ENCODE measurements at places on chromosomes 13 and 19.

DNA sequence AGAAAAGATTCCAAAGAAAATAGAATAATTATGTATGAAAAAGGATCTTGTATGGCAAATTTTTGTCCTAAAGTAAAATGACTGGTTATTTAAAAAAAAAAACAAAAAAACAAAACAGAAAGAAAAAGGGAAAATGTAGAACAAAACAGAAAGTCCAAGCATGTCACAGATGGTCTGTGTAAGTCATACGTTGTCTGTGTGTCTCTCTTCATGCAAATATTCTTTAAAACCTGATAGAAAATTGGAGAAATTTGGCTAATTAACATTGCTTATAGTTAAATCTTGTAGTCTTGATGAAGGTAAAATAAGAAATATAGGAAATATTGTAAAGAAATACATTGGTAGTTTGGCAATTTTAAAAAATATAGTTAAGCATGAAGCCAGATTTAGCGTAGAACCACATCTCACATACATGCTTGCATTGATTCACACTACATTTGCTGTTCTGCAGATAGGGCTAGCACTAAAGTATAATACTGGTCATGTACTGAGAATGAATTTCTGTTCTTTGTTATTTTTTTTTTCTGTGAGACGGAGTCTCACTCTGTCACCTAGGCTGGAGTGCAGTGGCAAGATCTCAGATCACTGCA is 58.4 kb downstream of the SPRYD7 start:
- no peak for DNase-seq

DNA sequence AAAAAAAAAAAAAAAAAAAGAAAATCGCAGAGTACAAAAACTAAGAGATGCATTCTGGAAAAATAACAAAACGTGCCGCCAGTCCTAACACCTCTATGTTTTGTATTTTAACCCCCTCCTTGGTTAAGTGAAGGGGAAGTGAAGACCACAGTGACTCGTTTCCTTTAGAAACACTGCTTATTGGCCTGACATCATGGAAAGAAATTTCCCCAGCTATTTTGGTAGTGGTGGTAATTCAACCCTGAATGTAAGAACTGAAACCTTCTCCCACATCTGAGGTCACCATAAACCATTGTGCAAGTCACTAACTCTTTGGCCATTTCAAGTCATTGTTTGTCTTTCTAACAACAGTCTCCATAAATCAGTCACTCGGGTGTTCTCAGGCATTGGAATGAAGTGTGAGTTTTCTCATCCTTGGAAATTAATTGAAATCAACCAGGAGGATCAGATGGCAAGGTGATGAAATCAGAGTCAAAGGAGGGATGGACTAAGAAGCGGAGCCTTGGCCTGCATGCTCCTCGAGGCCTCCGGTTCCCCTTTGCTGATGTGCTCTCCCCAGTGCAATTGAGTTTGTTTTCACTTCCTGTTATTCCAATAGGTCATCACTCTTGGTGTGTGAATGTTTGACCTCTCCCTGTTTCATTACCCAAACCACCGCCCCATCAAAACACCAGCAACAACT is 443.9 kb downstream of the FGF9 start:
- DNase-seq = no peak

DNA sequence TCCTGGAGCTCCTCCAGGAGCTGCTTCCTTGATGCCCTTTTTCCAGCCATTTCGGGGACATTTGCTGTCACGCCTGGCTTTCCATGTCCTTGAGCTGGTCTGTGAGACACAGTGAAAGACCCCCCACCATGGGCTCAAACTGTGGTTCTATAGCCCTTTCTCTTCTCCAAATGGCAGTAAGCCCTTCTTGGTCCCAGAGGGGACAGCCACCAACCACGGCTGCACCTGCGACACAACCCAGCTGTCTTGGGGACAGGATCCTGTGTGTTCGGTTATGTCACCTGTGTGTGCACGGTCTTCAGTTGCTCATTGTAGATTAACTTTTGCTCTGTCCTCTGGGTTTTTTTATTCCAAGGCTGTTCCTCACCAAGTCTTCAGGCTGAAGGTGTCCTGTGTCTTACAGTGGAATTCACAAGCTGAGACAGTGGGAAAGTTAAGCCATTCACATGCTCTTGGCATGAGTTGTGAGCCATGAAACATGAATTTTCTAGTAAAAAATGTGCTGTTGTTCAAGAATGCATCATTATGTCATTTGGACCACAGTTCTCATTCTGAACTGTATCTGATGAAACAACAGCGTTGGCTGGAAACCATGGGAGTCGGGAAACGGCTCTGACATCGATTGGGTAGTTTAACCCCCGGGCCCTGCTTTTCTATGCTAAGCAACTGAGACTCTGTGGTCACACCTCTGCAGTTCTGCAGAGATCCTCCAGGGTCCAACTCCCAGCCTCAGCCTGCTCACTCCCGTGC is 129.5 kb upstream of the MCF2L start:
- DNase-seq = no peak

GRCh38 chr19:30689474-30689873 is 317.3 kb downstream of the ZNF536 start:
- DNase-seq = no peak

GRCh38 chr13:30739761-30740642 is 4.7 kb downstream of the ALOX5AP start:
- DNase-seq = no peak

GRCh38 chr13:40145139-40145538 is 489.7 kb downstream of the COG6 start:
- no peak for DNase-seq

GRCh38 chr13:81929988-81930387 is 1589.1 kb upstream of the SPRY2 start:
- no peak for DNase-seq

GRCh38 chr13:58476206-58476918 is 844.8 kb downstream of the PCDH17 start:
- DNase-seq = no peak

DNA sequence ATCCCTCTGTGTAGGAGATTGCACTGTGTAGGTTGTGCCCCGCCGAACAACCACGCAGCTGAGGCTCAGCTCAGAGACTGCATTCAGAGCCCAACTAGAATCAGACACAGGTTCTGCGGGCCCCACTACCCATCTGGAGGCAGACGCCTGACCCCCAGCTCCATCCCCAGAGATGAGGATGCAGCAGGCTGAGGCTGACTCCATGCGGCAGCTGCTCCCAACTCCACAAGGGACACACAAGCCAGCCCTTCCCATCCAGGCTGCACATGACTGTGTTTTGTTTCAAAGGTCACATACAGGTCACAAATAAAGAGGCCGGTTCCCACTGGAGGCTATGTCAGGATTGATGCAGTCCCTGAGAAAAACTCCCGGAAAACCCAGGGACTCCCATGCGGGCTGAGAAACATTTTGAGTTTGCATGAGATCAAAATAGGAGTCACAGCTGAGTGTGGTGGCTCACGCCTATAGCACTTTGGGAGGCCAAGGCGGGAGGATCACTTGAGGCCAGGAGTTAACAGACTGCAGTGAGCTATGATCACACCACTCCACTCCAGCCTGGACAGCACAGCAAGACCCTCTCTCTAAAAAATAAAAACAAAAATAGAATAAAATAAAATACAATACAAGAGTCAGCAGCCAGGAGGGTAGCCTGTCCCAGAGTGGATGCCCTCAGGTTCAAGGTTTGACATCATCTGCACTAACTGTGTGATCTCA is 14.0 kb downstream of the ELL start:
- no peak for DNase-seq
